Activated CD4-positive, CD25-positive, alpha-beta regulatory T cell treated with anti-CD3 and anti-CD28 coated beads, Interleukin-2, amount 50 U/mL, for 72 hours (primary cell): ENCODE measurements at places on chromosomes 6 and 20.

DNA sequence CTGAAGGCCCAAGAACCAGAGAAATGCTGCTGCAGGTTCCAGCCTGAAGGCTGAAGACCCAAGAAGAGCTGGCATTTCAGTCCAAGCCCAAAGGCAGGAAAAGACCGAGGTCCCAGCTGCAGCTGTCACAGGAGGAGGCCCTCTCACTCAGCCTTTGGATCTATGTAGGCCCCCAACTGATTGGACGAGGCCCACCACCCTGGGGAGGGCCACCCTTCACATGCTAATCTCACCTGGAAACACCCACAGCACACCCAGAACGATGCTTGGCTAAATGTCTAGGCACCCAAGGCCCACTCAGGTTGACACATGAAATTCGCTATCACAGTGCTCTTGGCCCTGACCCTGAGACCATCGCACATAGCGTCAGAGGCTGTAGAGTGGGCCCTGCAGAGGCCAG lies 6.8 kb downstream of the SLCO4A1 start:
- DNase-seq: no peak

DNA sequence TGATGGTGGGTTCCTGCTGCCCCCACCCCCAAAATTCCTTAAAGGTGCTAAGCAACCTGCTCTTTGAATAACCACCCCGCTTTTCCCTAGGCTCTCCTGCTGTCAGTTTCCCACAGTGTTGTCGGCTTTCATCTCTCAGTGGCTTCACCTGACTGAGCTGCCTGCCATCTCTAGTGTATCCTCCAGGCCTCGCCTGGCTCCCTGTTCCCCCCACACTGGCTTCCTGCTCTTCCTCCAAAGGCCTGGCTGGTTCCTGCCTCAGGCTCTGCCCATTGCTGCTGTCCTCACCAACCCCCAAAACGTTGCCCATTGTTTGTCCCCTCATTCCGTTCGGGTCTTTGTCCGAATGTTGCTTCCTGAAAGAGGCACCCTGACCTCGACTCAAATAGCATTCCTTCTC lies 93.8 kb upstream of the POPDC3 start:
- DNase-seq: no peak

DNA sequence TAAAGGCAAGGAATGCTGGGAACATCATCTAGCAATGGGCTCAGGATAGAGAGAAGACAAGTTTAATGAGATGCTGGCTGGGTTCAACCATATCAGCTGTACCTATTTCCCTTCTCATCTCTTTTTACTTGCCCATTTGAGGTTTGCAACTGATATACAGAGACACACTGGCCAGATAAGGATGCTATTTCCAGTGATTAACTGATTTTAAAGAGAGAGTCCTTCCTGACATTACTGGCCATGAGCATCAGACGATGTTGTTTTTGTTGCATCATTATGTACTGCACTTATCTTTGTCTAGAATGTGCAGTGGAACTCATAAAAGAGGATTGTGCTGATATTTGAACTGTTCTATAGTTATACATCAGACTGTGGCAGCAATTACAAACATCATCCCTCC lies 252.7 kb downstream of the BTBD3 start:
- no peak for DNase-seq

DNA sequence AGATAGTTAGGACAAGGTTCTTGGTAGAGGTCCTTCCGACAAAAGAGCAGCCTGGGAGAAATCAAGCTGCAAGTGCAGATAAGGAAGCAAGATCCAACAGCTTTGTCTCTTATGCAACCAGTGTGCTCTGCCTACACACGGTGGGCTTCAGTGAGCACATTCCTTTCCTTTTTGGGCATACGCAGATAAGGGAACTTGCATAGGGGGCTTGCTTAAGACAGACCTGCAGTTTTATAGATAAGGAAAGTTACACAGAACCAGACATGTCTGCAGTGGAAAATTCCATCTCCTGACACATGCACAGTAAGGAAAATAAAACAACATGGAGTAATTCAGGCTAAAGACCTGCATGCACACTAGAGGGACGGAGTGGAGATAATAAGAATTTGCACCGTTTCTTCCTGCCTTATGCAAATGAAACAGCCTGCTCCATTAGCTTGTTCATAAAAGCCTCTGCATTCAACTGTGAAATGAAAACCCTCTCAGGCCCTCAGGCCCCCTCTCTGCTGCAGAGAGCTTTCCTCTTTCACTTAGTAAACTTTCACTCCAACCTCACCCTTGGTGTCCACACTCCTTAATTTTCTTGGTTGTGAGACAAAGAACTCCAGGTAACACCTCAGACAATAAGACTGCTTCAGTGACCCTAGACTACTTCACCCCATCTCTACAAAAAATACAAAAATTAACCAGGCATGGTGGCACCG lies 97.5 kb upstream of the MYLIP start:
- DNase-seq: no peak

DNA sequence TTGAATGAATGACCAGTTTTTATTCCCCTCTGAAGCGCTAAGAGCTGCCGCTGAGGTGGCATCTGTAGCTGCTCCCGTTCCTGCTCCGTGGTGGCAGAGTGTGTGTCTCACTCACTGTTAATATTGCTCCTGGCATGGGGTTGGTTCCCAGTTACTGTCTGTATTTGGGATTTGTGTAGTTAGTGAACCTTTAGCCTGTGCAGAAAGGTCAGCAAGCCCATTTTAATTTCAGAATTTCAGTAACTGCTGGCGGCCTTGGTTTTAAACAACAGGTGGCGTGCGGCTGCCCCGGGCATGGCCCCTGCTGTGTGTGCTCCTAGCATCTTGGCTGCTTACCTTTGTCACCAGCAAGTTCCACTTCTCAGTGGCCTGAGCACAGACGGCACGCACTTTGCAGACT lies 54.1 kb upstream of the SLC22A1 start:
- DNase-seq: no peak

DNA sequence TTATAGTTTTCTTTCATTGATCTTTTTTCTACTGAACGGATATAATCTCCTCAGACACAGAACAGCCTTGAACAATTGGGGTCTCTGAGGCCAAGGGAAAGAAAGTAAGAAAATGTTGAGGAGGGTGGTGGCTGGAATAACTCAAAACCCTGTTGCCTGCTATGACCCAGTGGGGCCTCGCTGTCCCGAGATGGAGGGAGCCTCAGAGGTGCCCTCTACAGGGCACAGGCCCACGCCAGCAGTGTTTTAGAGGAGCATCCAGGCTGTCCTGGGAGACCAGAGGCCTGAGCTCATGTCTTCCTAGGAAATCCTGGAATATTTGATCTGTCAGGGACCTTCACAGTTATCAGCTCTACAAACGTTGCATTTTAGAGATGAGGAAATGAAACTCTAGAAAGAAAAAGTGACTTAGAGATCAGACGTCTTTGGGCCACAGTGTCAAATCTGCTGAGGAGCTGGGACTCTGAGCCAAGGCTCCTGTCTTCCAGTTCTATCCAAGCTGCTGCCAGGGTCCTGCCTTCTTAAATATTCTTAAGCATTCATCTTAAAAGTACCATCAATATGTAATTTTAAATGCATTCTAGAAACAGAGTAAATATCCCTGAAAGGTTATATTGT lies 26.3 kb downstream of the ALDH5A1 start:
- no peak for DNase-seq

- DNase-seq: no peak
Observed at GRCh38 chr6:131998255-131998982, 47.2 kb upstream of the CCN2 start.

GRCh38 chr6:139500977-139501376 lies 126.5 kb upstream of the CITED2 start:
- DNase-seq: no peak

DNA sequence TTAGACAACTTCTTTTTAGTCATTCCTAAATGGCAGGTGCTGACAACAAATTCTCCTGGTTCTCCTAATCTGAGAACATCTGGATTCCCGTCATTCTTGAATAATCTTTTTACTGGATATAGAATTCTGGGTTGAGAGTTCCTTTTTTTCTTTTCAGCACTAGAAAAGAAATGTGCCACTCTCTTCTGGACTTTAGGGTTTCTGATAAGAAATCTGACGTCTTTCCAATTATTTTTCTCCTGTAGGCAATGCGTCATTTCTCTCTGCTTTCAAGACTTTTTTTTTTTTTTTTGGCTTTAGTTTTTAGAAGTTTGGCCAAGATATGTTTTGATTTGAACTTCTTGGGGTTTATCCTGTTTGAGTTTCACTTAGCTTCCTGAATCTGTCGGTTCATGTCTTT lies 66.1 kb upstream of the RNF24 start:
- no peak for DNase-seq

GRCh38 chr20:58143531-58143930 lies 84.9 kb downstream of the ANKRD60 start:
- DNase-seq: no peak

DNA sequence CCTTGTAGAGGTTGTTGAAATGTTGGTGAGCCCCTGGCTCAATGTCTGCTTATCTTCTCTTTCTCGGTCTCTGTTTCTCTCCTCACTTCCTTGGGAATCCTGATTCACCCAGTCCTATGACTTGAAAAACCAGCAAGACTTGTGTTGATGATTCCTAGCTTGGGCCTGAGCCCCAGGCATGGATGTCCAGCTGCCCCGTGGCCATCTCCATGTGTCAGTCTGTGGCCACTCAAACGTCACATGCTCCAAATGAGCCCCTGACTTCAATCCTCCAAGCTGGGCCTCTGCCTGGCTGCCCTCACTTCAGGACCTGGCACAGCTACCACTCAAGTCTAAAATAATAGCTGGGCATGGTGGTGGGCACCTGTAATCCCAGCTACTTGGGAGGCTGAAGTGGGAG lies 81.0 kb downstream of the SRC start:
- DNase-seq: no peak

DNA sequence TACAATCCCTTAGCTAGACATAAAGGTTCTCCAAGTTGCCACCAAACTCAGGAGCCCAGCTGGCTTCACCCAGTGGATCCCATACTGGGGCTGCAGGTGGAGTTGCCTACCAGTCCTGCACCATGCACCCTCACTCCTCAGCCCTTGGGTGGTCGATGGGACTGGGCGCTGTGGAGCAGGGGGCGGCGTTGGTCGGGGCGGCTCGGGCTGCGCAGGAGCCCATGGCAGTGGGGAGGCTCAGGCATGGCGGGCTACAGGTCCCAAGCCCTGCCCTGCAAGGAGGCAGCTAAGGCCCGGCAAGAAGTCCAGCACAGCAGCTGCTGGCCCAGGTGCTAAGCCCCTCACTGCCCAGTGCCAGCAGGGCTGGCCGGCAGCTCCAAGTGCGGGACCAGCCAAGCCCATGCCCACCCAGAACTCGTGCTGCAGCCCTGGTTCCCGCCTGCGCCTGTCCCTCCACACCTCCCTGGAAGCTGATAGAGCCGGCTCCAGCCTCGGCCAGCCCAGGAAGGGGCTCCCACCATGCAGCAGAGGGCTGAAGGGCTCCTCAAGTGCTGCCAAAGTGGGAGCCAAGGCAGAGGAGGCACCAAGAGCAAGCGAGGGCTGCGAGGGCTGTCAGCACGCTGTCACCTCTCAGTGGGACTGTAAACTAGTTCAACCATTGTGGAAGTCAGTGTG lies 912.1 kb downstream of the PHF3 start:
- DNase-seq: no peak

DNA sequence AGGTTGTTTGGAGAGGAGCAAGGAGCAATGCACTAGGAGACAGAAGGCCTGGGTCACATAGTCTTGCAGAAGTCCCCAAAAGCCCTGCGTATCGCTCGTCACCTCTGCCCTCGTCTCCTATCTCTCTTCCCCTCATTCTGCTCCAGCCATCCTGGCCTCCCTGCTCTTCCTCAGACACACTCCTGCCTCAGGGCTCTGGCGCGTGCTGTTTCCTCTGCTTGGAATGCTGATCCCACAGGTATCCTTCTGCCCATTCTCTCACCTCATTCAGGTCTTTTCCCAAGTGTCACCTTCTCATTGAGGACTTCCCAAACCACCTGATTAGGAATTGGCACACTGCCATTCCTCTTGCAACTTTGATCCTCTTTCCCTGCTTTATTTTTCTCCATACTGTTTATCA lies 9.0 kb upstream of the SLC2A10 start:
- no peak for DNase-seq

GRCh38 chr6:146352163-146352562 lies 191.5 kb upstream of the RAB32 start:
- no peak for DNase-seq

DNA sequence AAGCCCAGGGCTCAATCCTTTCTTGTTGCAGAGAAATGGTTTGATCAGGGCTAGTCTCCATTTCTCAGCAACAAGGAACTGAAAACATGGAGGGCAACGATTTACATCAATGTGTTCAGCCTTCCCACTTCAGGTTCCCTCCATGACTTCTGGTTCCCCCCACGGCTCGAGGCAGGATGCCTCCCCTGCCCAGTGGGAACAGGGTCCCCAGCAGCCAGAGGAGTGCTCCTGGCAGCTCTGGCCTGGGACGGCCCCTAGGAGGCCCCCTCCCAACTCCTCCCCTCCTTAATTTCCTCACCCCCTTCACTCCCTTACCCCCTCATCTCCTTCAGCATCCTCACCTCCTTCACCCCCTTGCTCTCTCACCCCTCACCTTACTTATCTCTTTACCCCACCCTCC lies 283.8 kb downstream of the CDC5L start:
- no peak for DNase-seq

DNA sequence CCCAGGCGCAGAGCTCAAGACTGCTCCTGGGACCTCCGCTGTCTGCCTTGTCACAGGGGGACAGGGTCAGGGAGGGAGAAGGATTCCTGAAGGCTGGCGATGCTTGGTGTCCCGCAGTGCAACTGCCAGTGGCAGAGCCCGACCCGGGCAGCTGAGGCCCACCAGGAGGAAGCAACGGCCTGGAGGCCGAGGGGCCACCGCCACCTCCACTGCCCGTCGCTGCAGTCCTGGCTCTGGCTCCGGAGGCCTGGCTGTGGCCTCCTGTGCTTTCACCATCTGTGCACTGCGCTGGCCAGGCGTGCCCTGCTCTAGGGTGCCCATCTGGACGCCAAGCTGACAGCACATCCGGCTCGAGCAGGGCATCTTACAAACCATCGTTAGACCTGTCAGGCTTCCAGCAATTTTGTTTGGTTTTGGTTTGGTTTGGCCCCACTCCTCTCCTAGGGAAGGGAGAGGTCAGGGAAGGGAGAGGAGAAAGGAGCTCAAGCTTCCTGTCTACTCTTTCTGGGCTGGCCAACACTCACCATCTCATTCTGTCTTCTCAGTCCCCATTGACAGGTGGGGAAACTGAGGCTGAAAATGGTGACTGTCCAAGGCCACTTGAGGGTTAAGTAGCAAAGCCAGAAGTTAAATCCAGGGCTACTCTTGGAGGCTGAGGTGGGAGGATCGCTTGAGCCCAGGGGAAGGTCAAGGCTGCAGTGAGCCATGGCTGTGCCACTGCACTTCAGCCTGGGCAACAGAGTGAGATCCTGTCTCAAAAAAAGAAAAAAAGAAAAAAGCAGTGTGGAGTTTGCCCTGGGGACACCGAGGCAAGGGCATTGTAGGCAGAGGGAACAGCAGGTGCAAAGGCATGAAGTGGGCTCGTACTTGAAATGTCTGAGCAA lies 37.7 kb upstream of the NOL4L start:
- no peak for DNase-seq

DNA sequence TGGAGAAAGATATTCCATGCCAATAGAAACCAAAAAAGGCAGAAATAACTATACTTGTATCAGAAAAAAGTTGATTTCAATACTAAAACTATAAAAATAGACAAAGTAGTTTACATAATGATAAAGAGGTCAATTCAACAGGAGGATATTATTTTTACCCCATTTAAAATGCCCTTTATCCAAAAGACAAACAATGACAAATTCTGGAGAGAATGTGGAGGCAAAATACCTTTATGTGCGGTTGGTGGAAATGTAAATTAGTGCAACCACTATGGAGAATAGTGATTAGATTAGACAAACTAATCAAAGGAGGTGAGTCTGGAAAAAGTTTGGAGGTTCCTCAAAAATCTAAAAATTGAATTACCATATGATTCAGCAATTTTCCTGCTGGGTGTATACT lies 1262.3 kb downstream of the GRIK2 start:
- DNase-seq: no peak
